ENCODE measurements at places on chromosomes 3 and 15.

GRCh38 chr3:176561826-176562225 lies 635.5 kb downstream of the TBL1XR1 start:
- no peak for DNase-seq

- no peak for DNase-seq
These were observed 121.5 kb upstream of the COL8A1 start for GRCh38 chr3:99516936-99517335.

DNA sequence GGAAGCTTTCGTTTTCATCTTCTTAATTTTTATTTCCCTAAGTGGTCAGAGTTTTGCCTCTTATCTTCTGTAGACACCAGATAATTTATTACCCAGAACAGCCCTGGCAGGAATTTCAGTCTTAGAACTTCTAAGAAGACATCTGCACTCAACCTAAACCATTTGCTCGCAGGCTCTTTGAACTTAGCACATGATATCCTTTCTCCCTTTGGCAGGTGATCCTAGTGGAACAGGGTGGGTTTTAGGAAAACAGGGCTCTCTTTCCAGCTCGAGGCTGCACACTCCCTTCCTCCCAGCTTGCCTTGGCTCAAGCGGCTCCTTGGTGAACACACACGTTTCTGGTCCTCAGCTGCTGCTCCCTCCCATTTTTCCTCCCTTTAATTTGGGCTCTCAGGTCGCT lies 116.5 kb downstream of the THSD4 start:
- no peak for DNase-seq

DNA sequence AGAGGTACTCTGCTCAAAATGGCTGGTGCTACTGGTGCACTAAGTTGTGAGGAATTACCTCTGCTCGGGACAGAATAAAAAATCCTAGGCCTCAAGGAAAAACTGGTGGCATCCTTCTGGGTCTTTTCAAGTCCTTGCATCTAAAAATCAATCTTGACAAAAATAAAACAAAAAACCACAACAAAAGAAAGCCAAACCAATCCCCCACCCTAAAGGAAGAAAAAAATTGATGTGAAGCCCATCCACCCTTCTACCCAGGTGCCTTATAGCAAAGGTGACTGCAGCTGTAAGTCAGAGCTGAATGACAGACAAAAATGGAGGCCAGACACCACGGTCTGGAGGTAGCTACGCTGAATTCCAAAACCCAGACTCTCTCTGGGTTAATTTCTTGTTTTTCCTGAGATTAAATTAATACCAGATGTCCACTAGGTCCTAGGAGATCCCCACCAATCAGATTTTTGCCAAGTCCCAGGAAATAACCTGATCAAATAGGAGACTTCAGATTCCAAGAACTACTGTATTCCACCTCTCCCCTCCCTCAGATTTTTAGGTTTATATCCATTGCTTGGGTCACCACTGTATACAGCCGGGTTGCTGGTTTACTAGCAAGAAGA lies 33.5 kb downstream of the ABCC5 start:
- no peak for DNase-seq

DNA sequence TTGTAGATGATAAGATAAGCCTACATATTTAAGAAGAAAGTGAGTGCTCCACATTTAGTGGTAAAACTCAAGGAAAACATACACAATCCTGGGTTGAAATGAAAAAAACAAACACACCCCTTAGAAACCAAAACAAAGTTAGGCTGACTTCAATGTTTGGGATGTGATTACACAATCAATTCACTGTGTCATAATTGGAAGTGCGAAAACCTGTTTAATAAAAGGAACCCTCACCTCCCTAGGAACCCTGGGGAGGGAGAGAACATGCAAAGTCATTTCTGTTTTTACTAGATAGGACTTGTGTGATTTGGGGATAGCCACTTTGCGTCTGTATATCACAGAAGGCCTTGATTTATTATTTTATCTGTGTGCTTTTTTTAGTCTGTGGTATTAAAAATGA lies 275.0 kb downstream of the NFKBIZ start:
- DNase-seq, result no peak

All from GM18507 (cell line).